ENCODE measurements at places on chromosomes 4 and X.

DNA sequence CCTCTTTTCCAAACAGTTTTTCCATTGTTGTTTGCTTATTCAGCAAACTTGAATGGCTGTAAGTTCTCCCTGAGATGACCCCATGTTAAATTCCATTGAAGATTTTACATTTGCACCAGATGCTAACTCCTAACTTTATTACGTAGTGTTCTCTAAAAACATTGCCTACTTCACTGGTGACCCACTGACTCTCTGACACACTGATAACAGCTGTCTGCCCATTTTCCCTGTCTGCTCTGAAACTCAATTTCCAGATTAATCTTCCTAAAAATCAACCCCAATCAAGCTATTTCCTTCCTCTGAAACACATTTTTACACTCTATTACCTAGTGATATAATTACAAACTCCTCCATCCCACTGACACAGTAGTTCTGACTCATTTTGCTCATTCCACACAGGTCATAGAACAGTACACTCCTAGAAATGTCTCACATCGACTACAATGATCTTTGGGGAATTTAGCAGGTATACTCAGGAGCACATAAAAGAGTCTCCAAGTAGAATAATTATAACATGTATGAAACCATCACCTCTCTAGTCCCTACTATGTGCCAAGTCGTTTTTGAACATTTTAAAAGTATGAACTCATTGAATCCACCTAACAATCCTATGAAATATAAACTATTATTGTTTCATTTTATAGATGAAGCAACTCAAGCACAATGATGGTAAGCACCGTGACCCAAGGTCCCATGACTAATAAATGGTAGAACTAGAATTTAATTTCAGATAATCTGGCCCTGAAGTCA is 210.9 kb downstream of the SLIT2 start:
- no peak for DNase-seq

DNA sequence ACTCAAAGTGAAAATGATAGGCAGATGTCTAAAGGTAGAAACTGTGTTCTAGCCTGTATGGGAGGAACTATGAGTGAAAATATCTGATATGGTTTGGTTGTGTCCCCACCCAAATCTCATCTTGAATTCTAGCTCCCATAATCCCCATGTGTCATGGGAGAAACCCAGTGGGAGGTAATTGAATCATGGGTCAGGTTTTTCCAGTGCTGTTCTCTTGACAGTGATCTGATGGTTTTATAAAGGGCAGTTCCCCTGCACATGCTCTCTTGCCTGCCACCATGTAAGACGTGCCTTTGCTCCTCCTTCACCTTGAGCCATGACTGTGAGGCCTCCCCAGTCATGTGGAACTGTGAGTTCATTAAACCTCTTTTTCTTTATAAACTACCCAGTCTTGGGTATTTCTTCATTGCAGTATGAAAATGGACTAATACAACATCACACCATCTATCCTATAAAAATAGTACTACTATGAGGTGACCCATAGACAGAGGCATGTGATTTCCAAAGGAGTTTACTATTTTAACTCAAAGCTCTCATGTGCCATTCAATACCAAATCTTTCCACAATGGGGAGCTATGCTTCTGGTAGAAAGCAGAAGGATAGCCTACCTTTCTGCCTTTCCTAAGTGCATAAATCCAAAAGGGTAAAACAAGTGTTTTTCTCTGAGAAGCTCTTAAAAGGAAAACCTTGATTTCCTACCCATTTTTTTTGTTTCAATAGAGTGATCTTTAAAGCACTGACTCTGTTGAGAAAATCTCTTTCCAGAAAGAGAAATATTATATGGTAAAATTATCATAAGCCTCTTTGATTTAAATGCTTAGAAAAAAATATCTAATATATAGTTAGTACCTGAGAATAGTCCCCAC is 38.8 kb downstream of the SEC31A start:
- DNase-seq = peak; percentile 68

- no peak for DNase-seq
These were observed 11.3 kb upstream of the PRDM8 start for GRCh38 chr4:80185787-80186548.

DNA sequence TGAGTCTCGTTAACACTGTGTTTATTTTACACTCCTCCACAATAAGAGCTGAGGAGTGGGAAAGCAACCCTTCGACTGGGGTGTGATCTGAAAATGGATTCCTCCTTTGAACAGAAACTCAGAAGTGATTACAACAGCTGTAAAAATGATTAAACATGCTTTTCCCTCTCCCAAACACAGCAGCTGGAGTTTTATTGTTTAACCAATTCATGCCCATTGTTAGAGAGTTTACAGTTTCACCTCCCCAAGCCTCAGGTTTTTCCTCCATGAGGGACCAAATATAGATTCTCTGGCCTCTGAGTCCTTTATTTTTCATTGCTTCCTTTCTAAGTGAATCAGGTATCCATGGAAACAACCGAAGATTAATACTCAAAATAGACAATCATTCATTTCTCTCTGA is 263.0 kb upstream of the TAPT1 start:
- DNase-seq = no peak

DNA sequence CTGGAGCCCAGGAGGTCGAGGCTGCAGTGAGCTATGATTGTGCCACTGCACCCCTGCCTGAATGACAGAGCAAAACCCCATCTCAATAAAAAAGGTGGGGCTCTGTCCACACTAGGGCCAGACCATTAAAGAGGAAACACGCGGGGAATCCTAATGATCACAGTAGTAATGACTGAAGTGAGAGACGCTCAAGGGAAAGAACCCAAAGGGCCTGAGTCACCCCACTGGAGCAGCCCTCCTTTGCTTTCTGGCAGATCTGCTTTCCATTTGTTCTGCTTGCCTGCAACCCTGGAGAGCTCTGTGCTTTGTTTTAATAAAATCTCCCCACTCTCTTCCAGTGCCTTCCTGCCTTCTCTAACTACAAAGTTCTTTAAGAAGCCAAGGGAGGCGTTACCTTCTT is 5.0 kb downstream of the TFDP3 start:
- no peak for DNase-seq
